Naive thymus-derived CD4-positive, alpha-beta T cell (primary cell): ENCODE measurements at places on chromosomes 5 and 9. TPM values are rescaled to one million over a fixed set of nuclear protein-coding genes. Genes with fewer than 3 reads are reported as not detected.

DNA sequence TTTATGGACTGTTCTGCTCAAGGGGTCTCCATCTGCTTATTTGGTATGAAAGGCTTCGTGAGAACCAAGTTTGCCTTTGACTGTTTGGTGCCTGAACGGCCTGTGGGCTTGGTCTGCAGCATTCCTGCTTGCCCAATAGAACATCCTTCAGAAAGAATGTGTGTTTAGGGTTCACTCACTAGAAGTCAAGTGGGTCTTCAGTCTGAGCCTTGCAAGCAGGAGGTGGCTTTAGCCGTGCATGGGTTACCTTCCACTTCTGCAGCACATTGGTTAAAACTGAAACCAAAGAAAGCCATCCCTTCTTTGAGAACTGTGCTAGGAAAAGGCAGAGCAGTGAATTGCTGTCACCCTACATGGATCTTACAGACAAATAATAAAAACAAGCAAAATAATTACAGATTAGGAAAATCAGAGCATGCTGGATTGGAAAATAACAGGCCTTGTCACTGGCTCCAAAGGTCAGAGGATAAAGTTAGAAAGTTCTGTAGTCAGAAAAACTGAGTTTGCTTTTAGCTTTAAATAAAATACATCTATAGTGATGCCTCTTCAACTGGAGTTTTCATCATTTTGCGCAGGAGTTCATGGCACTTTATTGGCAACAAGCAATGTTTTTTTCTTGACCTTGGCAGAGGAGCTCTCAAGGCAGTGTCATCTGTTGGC lies 16.6 kb downstream of the WWC1 start:
- H3K4me3 ChIP-seq: no peak overlapping the region
- H3K27ac ChIP-seq: no peak overlapping the region
- no peaks in the 10 kb centered on the region for H3K27me3 ChIP-seq
- H3K4me1 ChIP-seq: no peaks in the 10 kb centered on the region
- no peaks in the 10 kb centered on the region for H3K36me3 ChIP-seq

- H3K4me1 ChIP-seq: peaks cover 31% of the 10 kb centered on the region
- no peak overlapping the region for H3K4me3 ChIP-seq
- no peaks in the 10 kb centered on the region for H3K27me3 ChIP-seq
Measured at GRCh38 chr9:20361656-20362570, 260.4 kb downstream of the MLLT3 start.

- H3K4me1 ChIP-seq: no peaks in the 10 kb centered on the region
- H3K4me3 ChIP-seq: no peak overlapping the region
- DNase-seq: no peak
- H3K27ac ChIP-seq: no peak overlapping the region
- H3K36me3 ChIP-seq: no peaks in the 10 kb centered on the region
Measured at GRCh38 chr5:42629284-42629683, 127.3 kb upstream of the CCDC152 start.

Gene LECT2
- total RNA-seq: not detected

Gene PCDHB11
- not detected for total RNA-seq

- no peaks in the 10 kb centered on the region for H3K27me3 ChIP-seq
- no peak overlapping the region for H3K4me3 ChIP-seq
- no peak overlapping the region for H3K27ac ChIP-seq
- DNase-seq: no peak
Measured at GRCh38 chr5:156624686-156625085, 225.4 kb upstream of the PPP1R2B start.

GRCh38 chr9:33351547-33351946 lies 50.8 kb downstream of the AQP7 start:
- H3K4me1 ChIP-seq: no peaks in the 10 kb centered on the region
- H3K36me3 ChIP-seq: peaks cover 47% of the 10 kb centered on the region
- DNase-seq: no peak
- no peak overlapping the region for H3K4me3 ChIP-seq

DNA sequence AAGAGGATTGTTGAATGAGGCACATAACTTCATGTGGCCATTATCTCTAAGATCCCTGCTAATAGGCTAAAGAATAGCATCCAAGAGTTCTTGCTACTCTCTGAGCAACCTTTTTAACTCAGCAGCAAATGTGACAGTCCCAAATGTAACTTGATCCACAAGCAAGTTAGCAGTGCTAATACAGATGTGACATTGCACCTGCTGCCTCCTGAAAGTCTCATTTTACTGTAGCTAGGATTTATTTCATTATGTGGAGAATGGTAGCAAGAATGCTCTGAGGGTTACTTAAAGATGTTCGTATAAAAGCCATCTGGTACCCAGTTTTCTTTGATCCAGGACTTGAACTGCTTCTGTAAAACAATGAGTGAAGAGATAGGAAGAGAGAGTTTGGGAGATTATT lies 45.8 kb downstream of the CDH10 start:
- H3K27me3 ChIP-seq: no peaks in the 10 kb centered on the region
- no peak overlapping the region for H3K4me3 ChIP-seq
- no peaks in the 10 kb centered on the region for H3K4me1 ChIP-seq
- no peak for DNase-seq

- no peaks in the 10 kb centered on the region for H3K36me3 ChIP-seq
- H3K27me3 ChIP-seq: no peaks in the 10 kb centered on the region
- H3K27ac ChIP-seq: no peak overlapping the region
- no peak overlapping the region for H3K4me3 ChIP-seq
- DNase-seq: no peak
Measured at GRCh38 chr9:91812191-91812590, 137.8 kb downstream of the ROR2 start.

DNA sequence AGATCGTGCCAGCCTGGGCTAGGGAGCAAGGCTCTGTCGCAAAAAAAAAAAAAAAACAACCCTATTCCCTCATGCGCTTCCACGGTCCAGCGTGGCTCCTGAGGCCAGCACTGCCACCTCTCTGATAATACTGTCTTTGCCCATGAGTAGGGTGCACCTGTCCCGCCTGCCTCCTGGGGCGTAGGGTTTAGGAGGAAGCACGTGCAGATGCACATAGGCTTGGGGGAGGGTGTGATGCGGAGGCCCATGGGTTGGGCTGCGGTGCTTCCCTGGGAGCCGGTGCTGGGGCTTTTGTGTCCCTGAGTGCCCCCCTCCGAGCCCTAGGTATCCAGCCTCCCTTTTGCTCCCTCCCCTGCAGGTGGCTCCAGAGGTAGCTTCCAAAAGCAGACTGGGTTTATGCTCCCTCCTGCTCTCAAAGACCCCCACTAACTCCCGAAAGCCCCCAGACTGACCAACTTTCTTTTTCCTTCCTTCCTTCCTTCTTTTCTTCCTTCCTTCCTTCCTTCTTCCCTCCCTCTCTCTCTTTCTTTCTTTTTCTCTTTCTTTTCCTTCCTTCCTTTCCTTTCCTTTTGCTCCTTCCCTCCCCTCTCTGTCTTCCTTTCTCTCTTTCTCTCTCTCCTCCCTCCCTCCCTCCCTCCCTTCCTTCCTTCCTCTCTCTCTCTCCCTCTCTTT lies 12.8 kb downstream of the FGFR4 start:
- H3K27me3 ChIP-seq: no peaks in the 10 kb centered on the region
- H3K4me1 ChIP-seq: no peaks in the 10 kb centered on the region
- H3K4me3 ChIP-seq: no peak overlapping the region
- no peak for DNase-seq

GRCh38 chr5:103519550-103519949 lies 43.0 kb downstream of the NUDT12 start:
- H3K27me3 ChIP-seq: no peaks in the 10 kb centered on the region
- no peak for DNase-seq
- no peaks in the 10 kb centered on the region for H3K36me3 ChIP-seq

Gene MOCS2
- 12.8 TPM for total RNA-seq

GRCh38 chr5:135979510-135979909 lies 24.7 kb upstream of the LECT2 start:
- no peaks in the 10 kb centered on the region for H3K27me3 ChIP-seq
- H3K4me3 ChIP-seq: no peak overlapping the region
- no peak overlapping the region for H3K27ac ChIP-seq
- no peaks in the 10 kb centered on the region for H3K36me3 ChIP-seq
- DNase-seq: no peak
- H3K4me1 ChIP-seq: no peaks in the 10 kb centered on the region

Gene COL23A1
- total RNA-seq: 0.22 TPM

DNA sequence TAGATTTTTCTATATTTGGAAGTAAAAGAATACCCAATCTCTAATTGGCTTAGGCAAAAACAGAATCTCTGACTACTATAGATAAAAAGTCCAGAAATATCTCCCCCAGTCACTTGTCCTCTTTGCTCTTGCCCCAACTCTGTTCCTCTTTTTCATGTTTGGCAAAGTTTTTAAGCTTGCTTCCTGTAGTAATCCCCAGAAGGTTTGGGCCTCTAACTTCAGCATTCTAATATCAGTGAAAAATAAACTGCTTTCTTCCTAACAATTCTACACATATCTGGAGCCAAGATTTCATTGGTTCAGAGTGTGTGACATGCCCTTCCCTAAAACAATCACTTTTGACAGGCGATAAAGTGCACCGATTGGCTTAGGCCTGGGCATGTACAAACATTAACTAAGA lies 1680.3 kb downstream of the MAT2B start:
- H3K27me3 ChIP-seq: no peaks in the 10 kb centered on the region
- H3K27ac ChIP-seq: no peak overlapping the region
- no peak for DNase-seq
- H3K4me1 ChIP-seq: no peaks in the 10 kb centered on the region
- H3K4me3 ChIP-seq: no peak overlapping the region
- no peaks in the 10 kb centered on the region for H3K36me3 ChIP-seq

- H3K4me1 ChIP-seq: no peaks in the 10 kb centered on the region
- DNase-seq: no peak
- H3K36me3 ChIP-seq: no peaks in the 10 kb centered on the region
Measured at GRCh38 chr5:16886366-16886736, 49.7 kb downstream of the MYO10 start.

GRCh38 chr5:63118221-63118620 lies 539.6 kb downstream of the LRRC70 start:
- no peak overlapping the region for H3K4me3 ChIP-seq
- DNase-seq: no peak
- no peak overlapping the region for H3K27ac ChIP-seq
- no peaks in the 10 kb centered on the region for H3K36me3 ChIP-seq
- no peaks in the 10 kb centered on the region for H3K27me3 ChIP-seq

- H3K36me3 ChIP-seq: peaks cover 12% of the 10 kb centered on the region
- H3K4me3 ChIP-seq: no peak overlapping the region
- no peaks in the 10 kb centered on the region for H3K27me3 ChIP-seq
- H3K4me1 ChIP-seq: no peaks in the 10 kb centered on the region
- DNase-seq: no peak
Measured at GRCh38 chr9:94927762-94928670, 201.5 kb downstream of the AOPEP start.

- H3K27me3 ChIP-seq: no peaks in the 10 kb centered on the region
- H3K36me3 ChIP-seq: no peaks in the 10 kb centered on the region
- H3K4me3 ChIP-seq: no peak overlapping the region
- H3K27ac ChIP-seq: no peak overlapping the region
Measured at GRCh38 chr9:121286973-121287741, 19.2 kb downstream of the GSN start.

GRCh38 chr5:142109331-142110045 lies 909 bp downstream of the NDFIP1 start:
- H3K27ac ChIP-seq: peak overlapping the region; percentile 99
- H3K4me3 ChIP-seq: peak overlapping the region; percentile 75
- DNase-seq: peak; percentile 86
- no peaks in the 10 kb centered on the region for H3K27me3 ChIP-seq

GRCh38 chr9:38315085-38315595 lies 77.4 kb upstream of the ALDH1B1 start:
- no peak overlapping the region for H3K4me3 ChIP-seq
- no peak overlapping the region for H3K27ac ChIP-seq
- no peaks in the 10 kb centered on the region for H3K27me3 ChIP-seq

GRCh38 chr9:131013771-131014676 lies 5.0 kb downstream of the LAMC3 start:
- no peak overlapping the region for H3K27ac ChIP-seq
- DNase-seq: no peak
- H3K27me3 ChIP-seq: no peaks in the 10 kb centered on the region
- H3K36me3 ChIP-seq: no peaks in the 10 kb centered on the region

GRCh38 chr9:70406434-70406862 lies 8.0 kb downstream of the KLF9 start:
- no peak overlapping the region for H3K4me3 ChIP-seq
- no peak for DNase-seq
- H3K27ac ChIP-seq: peak overlapping the region; percentile 46
- no peaks in the 10 kb centered on the region for H3K27me3 ChIP-seq
- no peaks in the 10 kb centered on the region for H3K36me3 ChIP-seq
- peaks cover 32% of the 10 kb centered on the region for H3K4me1 ChIP-seq

DNA sequence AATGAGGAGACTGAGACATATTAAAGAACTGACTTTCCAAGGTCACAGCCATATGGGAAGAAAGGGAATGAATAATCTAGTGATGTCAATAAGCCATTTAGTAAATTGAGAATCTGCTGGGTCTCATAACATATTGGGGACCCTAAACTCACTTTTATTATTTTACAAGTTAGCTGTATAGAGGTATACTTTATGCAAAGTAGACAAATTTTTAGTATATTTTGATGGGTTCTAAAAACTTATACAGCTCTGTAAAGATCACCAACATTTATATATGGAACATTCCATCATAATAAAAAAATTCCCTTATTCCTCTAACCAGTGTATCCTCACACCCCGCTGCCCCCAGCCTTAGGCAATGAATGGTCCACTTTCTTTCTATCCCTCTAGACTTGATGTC lies 35.7 kb upstream of the ZNF510 start:
- DNase-seq: no peak
- no peaks in the 10 kb centered on the region for H3K4me1 ChIP-seq
- no peak overlapping the region for H3K27ac ChIP-seq
- H3K4me3 ChIP-seq: no peak overlapping the region

GRCh38 chr5:124544366-124545055 lies 201.9 kb downstream of the ZNF608 start:
- no peaks in the 10 kb centered on the region for H3K36me3 ChIP-seq
- H3K4me1 ChIP-seq: no peaks in the 10 kb centered on the region
- DNase-seq: no peak
- H3K4me3 ChIP-seq: no peak overlapping the region
- H3K27me3 ChIP-seq: no peaks in the 10 kb centered on the region

Gene CCNI2
- total RNA-seq: 10.1 TPM

- no peaks in the 10 kb centered on the region for H3K27me3 ChIP-seq
- no peak overlapping the region for H3K4me3 ChIP-seq
- H3K36me3 ChIP-seq: no peaks in the 10 kb centered on the region
- no peaks in the 10 kb centered on the region for H3K4me1 ChIP-seq
- H3K27ac ChIP-seq: no peak overlapping the region
Measured at GRCh38 chr5:83085106-83085505, 7.8 kb downstream of the XRCC4 start.

Gene BHMT2
- total RNA-seq: not detected

- H3K4me1 ChIP-seq: peaks cover 7% of the 10 kb centered on the region
- DNase-seq: no peak
- H3K27ac ChIP-seq: no peak overlapping the region
- H3K27me3 ChIP-seq: no peaks in the 10 kb centered on the region
- no peaks in the 10 kb centered on the region for H3K36me3 ChIP-seq
- H3K4me3 ChIP-seq: no peak overlapping the region
Measured at GRCh38 chr5:138755084-138755748, 2.0 kb downstream of the CTNNA1 start.
